Neuronal stem cell (in vitro differentiated cells): ENCODE measurements at places on chromosomes 3 and 15.

DNA sequence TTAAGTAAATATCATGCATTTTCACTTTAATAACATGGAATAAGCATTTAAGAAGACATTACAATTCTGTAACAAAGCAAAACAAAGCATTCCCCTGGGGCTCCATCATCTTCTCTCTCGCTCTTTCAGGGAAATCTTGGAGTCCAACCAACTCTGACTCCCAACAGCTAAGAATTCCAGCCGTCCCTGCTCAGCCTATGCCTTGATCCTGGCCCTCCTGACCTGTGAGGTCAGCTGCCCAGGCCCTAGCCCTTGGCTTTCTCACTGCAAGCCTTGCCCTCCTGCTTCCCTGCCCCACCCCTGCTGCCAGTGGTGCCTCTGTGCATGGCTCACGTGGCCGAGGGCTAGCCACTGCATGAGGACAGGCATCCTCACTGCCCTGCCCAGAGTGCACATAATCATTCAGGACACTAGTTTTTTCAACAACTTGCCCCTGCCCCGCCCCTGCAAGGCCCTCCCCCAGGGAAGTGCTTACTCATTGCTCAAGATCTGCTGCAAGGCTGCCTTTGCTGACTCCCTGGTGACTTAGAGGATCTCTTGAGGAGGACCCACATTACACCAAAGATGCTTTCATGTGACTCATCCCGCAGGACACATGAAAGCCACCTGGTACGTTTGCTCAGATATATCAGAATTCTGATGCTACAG, 37.6 kb downstream of the MTMR10 start:
- no peak for DNase-seq

DNA sequence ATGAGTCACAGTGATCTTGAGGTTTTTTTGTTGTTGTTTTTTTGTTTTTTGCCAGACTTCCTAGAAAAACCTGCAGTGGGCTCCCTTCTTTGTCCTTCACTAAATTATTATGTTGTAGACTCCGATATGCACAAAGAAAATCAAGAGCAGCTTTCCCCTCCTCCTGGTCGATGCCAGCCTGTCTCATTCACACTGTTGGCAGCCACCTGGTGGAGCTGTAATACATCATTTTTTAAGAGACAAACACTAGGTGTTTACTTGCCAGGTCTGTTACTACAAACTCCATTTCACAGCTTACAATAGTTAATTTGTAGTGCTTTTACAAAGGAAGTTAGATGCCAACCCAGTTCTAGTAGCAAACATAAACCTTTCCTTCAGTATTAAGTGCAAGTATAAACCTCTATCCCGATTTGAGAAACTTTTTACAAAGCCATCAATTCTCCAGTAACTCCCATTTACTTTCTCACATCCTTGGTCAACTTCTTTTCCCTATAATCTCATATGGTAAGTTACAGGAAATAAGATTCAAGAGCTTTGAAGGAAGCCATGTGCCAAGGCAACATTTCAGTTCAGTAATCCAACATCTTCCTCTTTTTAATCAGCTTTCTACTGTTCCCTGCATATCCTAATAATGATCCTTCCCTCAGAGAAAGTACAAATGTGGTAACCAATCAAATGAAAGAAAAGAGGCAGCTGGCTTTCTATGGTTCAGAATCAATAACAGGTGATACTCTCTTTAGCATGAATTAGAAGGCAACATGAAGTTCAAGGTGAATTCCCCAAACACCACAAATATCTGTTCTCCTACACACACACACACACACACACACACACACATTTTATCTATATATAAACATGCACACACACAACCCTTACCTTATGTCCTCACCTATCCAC, 14.0 kb downstream of the AAGAB start:
- DNase-seq = no peak

- DNase-seq = peak; percentile 12
Observed at GRCh38 chr15:67575039-67575502, 32.6 kb downstream of the MAP2K5 start.

- DNase-seq = no peak
Observed at GRCh38 chr15:79966634-79967297, 4.2 kb downstream of the BCL2A1 start.

- no peak for DNase-seq
Observed at GRCh38 chr3:101182734-101183133, 137.6 kb downstream of the IMPG2 start.

GRCh38 chr15:56496635-56497034, 31.7 kb upstream of the MNS1 start:
- peak; percentile 27 for DNase-seq

GRCh38 chr3:123818324-123818920, 65.7 kb downstream of the MYLK start:
- DNase-seq = no peak

DNA sequence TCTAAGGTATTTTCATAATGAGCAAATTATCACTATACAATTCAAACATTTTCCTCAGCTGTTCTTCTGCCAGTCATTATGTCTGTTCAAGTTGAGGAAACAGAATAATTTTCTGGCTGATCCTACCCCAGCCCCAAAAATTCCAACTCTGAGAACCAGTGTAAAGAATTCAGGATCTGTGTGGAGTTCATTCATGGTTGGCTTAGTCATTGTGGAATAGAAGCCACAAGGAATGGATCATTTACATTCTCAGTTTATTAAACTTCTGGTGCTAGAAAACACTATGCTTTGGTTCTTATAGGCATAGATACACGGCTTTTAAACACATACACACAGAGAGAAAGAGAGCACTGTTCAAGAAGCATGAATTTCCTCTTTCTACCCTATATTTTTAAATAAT, 134.6 kb downstream of the CMSS1 start:
- no peak for DNase-seq

DNA sequence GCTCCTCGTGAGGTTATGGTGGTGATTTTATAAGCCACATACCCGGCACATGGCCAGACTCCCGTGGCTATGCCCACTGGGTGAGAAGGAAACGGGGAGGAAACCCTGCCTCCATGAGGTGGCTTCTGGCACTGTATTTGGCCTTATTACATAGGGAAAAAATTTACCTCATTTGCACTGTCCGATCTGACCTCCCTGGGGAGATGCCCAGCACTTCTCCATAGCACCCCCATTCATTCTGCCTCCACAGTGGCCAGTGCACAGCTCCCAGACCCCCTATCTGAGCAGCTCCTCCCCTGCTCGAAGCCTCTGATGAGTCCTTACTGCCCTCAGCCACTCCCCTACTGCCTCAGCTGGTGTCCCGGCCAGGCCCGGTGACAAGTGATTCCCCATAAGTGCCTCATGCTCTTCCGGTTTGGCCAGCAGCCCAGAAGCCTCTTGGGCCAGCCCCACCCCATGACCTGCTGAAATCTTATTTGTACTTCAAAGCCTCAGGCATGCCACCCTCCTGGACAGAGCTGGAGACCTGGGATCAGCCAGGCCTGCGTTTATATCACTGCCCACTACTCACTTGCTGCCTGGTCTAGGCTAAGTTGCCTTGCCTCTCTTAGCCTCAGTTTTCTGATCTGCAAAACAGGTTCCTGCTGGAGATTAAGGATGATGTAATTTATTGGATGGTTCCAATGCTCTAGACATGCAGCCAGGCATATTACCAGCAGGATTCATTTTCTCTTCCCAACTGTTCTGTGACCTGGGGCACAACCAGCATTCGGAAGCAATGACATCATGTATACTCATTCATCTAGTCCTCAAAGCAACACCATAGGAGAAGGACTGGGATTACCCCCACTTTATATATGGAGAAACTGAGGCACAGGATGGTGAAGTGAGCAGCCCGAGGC, 30.6 kb upstream of the SLC6A6 start:
- no peak for DNase-seq

- DNase-seq = peak; percentile 18
Observed at GRCh38 chr15:51094606-51095569, at the start of gene TNFAIP8L3. TSS of gene TNFAIP8L3 (minus strand) at chr15:51094906. CDS start at chr15:51094595, 311 bp downstream.

- no peak for DNase-seq
Observed at GRCh38 chr3:123724306-123724705, 139.5 kb upstream of the HACD2 start.

DNA sequence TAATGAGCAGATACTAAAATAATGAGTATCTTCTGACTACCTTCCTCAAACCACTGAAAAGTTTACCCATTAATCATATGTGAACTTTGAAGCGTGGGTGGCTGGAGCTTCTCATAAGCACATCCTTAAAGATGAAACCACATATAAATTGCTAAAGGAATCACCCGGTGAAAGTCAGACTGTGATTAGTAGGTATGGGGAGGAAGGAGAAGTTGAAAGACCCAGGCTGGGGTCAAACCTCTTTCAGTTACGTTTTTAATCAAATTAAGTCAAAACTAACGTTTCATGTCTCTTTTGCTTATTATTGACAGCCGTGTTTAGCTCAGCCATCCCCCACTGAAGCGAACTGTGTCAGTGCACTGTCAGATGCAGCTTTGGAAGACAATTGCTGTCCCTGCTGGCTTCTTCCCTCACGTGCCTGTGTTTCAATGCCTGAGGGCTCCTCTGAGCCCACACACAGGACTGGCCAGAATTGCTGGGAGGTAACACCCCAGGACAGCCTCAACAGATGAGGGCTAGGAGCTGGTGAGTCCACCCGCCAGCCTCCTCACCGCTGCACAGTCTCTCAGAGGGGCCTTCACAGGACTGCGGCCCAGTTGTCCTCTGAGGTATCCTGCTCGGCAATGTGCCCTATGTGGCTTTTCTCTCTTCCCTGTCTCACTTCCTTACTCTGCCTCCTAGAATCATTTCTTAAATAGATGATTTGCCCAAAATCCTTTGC, 29.3 kb upstream of the SH3BP5 start:
- DNase-seq = peak; percentile 21

DNA sequence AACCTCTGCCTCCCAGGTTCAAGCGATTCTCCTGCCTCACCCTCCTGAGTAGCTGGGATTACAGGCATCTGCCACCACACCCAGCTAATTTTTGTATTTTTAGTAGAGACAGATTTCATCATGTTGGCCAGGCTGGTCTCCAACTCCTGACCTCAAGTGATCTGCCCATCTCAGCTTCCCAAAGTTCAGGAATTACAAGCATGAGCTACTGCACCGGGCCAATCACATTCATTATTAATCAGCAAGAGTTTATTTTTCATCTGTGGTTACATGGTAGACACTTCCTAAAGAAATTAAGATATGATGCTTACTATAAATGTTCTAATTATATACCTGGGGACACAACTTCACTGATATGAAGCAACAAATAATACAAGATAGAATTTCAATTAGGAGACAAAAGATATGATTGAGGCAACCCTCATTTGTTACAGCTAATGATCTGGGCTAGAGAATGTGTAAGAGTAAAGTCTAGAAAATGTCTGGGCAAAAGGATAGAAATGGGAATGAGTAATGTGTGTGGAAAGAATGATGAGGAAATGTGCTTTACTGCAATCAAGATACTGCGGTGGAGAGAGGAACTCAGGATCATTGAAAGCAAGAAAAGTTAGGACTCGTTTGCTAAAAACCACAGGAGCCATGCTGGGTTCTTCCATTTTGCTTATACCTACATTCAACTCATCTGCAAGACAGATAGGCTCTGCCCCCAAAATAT, 366.8 kb downstream of the ZIC1 start:
- DNase-seq = no peak

- DNase-seq = no peak
Observed at GRCh38 chr3:112604536-112604935, 36.4 kb downstream of the CCDC80 start.

DNA sequence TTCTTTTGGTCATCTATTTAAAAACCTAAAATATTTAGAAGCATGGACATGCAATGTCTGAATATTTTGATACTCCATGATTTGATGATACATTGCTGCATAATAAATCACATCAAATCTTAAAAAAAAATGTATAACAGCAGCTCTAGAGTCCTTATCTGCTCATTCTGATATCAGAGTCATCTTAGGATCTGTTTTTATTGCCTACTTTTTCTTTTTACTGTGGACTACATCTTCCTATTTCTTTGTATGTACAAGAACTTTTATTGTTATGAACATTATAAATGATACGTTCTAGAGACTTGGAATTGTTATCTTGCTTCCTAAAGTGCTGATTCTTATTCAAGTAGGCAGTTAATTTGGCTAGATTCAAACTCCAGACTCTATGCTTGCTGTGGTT, 72.7 kb downstream of the IQCH start:
- no peak for DNase-seq

DNA sequence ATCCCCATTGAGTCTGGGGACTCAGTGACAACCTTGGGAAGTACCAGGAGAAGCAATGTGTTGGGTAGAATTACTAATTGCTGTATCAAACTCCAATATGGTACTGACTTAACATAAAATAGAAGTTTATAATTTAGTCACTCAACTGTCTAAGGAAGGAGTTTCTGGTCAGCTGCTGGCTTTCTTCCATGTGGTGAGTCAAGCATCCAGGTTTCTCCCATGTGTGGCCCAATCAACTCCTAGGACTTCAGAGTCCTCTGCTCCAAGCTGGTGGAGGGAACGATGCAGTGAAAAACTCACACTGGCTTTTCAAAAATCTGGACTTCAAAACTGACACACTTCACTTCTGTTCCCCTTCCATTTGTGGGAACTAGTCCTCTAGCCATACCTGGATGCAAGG, 25.2 kb downstream of the WNT5A start:
- DNase-seq = no peak

DNA sequence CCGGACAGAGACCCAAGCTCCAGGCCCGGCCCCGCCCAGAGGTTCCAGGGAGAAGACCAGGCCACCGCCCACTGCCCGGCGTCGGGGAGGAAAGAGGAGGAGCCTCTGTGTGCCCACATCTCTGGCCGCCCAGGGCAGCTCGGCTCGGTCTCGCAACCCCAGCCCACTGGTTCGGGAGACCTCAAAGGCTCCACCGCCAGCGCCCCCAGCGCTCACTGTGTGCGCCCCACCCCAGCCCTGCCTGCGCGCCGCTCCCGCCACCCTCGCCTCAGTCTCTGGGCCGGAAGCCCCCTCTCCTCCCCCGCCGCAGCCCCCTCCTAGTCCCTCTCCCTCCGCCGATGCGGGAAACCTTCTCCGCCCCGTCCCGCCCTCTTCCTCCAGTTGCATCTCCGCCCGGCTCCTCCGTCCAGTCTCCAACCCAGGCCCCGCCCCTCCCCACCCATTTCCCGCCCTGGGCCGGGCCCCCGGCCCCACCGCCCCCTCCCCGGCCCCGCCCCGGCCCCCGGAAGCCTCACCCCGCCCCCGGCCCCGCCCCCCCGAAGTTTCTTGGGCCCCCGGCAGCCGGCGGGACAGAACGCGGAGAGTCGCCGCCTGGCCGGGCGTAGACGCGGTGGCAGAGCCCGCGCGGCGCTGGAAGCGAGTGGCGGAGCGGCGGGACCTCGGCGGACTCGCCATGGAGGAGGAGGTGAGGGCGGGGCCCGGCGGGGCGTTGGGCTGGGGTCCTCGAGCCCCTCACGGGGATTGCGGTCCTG, at the start of gene PLEKHO2:
TSS of gene PLEKHO2 (plus strand) at position 572 of the 752 bp plus-strand sequence. CDS start at position 674, 102 bp downstream.
- peak; percentile 95 for DNase-seq

DNA sequence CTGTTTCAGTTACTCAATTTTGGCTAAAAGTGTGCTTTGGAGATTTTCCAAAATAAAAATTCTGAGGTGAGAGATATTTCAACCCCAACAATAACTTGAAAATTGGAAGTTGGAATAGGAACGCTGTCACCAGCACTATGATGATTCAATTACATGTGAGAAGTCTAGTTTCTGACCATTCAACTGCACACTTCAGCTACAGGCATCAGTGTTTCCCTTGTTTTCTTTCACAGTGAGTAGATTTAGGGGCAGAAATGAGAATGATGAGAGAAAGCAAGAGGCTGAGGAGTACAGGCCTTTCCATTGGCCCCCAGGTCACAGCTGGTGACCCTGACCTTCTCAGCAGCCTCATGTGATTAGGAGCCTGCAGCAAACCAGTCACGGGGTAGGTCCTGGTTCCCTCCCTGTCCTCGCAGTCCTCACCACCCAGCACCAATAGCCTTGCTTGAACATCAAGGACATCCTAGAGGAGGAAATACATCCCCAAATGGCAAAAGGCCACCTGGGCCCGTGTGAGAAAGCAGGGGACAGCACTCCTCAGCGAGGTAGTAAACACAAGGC, 10.0 kb upstream of the FILIP1L start:
- DNase-seq = no peak
